ENCODE measurements at places on chromosomes 11 and 22.

DNA sequence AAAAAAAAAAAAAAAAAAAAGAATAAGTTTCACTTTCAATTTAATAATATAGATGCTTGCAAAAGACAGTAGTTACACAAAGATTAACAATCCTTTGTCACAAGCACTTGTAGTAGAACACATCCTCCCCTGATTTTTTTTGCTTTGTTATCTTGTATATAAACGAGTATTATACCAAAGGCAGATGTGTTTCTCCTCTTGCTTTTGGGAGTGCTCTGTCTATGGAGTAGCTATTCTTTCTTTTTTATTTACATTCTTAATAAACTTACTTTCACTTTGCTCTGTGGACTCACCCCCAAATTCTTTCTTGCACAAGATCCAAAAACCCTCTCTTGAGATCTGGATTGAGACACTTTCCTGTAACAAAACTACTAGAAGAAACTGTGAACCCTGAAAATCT lies 3.4 kb upstream of the MRPL16 start:
- DNase-seq: no peak

DNA sequence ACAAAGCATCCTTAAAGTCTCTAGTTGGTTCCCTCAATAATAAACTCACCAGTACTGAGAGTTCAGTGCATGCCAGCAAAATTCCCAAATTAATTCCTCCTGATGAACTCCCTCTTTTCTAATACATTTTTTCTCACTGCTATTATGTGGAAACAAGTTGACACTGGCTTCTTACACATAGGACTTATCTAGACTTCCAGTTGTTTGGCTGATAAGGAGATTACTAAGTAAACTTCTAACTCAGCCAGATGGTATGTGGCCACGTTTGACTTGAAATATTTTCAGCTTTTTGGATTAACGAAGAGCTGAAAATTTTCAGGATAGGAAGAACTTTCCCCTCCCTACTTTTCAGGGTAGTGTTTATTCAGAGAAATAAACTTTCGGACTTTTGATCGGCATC lies 1154.2 kb upstream of the TENM4 start:
- no peak for DNase-seq

- DNase-seq: no peak
Measured at GRCh38 chr11:120839846-120840402, 184.0 kb upstream of the TBCEL start.

DNA sequence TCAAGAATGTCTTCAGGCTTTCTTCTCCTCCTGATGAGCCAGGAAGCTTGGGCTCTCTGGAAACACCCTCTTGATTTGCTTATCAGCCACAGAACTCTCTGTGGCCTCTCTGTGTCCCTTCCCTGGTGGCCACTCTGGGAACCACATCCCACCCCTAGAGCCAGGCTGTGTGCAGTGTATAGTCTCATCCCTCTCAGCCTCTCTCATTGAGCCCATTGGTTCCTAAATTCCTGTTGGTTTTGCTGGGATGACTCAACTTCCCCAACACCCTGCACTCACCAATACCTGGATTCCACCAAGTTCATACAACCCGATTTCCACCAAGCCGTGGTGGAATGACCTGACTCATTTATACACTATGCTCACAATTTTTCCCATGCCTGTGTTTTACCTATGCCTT lies 5.2 kb downstream of the IRAG1 start:
- DNase-seq: no peak

- DNase-seq: no peak
Measured at GRCh38 chr11:77547047-77547836, 42.5 kb upstream of the AQP11 start.

- DNase-seq: no peak
Measured at GRCh38 chr11:74024261-74025029, 15.6 kb upstream of the UCP3 start.
